ENCODE measurements at places on chromosomes 3 and 15.
A peak's percentile ranks its signal among the peaks of the same experiment; 100 is the strongest.

DNA sequence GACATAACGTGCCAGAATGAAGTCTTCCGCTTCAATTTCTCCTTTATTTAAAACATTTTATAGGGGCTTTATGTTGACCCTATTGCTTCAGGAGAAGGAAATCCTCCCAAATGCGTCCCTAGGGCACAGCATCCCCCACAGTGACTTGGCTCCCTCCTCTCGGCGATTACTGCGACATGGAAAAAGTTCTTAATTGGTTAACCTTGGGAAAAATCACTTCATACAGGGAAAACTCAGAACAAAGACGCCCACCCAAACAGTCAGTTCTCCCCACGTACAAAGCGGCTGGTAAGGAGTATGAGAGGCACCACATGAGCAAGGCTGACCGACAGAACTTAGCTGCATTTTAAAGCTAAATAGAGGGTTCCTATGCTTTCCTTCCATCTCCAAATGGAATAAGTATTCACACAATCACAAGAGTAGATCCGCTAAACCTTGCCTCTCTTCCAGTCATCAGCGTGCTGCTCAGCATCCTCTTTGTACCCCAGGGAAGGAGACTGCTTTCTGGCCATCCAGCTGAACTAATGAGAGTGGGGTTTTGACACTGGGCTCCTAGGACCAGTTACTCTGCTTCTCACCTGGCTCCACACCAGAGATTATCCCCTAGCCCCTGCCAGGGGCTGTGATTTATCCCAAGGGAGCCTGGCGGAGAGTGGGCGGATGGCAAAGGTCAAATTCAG, 415.3 kb upstream of the WNT5A start:
- DNase-seq = no peak

GRCh38 chr3:18424213-18424728, 868 bp downstream of the SATB1 start:
- no peak for DNase-seq

DNA sequence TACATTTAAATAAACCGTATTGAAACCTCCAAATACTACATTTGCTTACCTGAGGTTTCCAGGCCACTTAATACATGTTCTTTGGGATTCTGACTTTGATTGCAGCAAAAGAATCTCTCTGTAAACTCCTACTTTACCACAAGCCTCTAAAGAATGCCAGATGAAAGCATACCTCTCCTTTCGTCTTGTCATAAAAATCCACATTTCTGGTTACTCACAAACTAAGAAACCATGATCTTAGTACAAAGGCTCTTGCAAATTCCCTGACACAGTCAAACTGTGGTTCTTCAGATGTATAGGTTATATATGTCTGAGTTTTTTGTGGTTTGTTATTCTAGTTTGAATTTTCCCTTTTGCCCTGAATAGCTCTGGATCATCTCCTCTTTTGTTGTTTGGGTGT, 188.4 kb downstream of the RAP2B start:
- DNase-seq = no peak

GRCh38 chr3:139933766-139934165, 1.2 kb upstream of the CLSTN2 start:
- DNase-seq = no peak

- no peak for DNase-seq
These were observed 19.8 kb downstream of the GNB5 start for GRCh38 chr15:52171386-52171785.

GRCh38 chr15:42498212-42499068, 3.0 kb downstream of the SNAP23 start:
- no peak for DNase-seq

DNA sequence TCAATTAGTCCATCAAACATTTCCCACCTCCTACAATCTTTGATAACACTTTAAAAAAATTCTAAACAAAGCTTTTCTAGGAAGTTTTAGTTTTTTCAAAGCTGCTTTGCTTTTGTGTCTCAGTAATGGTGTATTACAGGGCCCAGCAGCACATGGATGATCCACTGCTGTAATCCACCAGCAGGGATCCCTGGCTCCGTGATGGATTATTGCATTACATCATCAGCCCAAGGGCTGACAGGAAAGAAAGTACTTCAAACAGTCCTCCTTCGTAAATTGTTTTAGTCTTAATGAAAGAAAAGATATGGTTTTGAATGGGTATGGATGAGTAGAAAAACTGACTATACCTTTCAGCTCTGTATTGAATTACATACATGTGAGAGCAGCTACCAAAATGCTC, 688.9 kb upstream of the NAALADL2 start:
- no peak for DNase-seq

- no peak for DNase-seq
These were observed at the start of gene MELTF for GRCh38 chr3:197029511-197030167. Gene MELTF, minus strand, starts transcription at chr3:197029817. Its CDS starts 115 bp downstream, at chr3:197029702.

DNA sequence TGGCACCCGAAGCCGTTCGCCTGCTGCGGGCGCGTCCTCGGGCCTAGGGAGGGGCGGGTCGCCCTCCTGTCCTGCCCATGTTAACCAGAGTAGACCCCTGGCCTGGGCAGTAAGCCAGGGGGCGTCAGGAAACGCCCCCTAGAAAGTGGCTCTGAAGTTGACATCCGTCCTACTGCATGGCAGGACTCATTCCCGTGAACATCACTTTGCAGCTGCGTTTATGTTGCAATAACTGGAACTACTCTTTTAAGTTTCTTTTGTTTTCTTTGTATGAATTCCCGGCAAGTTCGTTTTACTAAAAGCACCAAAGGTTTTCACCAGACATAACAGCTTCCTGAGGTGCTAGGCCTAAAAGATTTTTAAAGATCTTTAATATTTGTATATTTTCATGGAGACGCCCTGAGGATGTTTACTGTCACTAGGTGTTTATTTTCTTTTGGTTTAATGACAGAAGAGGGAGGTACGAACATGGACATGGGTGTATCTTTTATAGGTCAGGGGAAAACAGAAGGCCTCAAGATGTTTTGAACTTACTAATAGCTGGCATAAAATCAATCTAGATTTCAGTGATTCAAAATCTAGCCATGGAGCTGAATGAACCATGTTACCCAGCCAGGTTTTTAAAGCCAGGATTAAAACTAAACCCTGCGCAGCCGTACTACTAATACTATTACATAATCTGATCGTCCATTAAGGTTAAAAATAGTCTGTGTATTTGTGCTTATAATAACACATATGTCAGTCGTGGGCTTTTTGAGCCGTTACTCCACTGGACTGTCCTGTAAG, 1.0 kb downstream of the C15orf61 start:
- no peak for DNase-seq

GRCh38 chr15:70608144-70608543, 155.2 kb downstream of the UACA start:
- no peak for DNase-seq

GRCh38 chr3:138513090-138513843, 78.9 kb downstream of the ESYT3 start:
- no peak for DNase-seq

- DNase-seq = peak; percentile 22
These were observed 129.9 kb upstream of the UBE3A start for GRCh38 chr15:25568751-25569150.

- no peak for DNase-seq
These were observed 43.6 kb upstream of the MGLL start for GRCh38 chr3:127865941-127866340.

DNA sequence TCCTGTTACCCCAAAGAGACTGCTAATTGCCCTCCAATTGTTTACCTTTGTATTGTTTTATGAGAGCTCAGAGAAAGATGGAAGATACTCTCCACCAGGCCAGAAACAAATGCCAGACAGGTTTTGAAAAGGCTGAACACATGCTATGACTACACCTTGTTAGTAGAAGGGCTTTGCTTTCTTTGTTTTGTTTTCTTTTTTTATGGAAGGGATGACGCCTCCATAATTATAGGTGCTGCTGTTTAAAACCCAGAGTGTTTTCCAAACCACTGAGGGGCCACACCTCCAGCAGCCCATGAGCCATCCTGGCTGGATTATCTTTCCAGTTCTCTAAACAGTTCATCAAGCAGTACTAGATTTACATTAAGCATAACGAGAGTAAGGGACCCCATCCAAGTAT, 5.6 kb upstream of the FOXP1 start:
- DNase-seq = no peak

DNA sequence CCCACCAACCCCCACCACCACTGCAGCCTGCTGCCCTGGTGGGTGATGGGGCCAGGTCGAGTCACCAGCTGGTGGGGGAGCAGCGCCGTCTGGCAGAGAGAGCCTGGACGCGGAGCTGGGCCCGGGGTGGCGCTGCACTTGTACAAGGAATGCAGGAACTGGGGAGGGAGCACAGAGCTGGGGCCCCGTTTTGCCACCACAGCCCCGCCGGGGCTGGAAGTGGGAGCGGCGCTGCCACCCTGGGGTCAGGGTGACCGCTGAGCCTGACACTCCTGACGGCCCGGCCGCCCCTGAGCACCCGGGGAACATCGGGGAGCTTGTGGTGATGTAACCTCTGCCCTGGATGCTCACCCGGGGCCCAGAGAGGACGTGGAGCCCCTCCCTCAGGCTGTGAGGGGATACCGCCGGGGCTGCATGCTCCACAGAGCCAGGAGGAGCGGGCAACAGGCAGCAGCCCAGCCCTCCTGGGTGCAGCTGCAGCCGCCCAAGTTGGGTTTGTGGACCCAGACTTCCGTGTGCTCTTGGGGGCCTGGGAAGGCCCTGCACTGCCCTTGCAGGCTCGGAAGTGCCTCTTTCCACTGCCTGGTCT, 32.6 kb upstream of the IREB2 start:
- no peak for DNase-seq

DNA sequence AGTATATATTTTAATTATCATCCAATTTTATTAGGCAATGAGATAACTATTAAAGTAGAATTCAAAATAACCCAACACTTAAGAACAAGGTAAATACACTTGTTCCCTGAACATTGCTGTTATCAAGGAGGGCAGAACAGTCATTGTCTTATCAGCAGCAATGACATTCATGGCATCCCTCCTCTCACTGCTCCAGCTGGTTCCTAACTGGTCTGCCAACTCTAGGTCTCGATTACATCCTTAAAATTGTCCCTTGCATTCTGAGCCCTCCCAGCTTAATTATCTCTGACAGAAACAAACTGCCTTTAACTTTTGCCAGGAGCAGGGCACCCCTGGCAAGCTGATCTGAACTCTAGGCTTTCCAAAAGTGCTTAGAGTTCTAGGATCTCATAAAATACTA, 14.0 kb upstream of the DYNC1LI1 start:
- no peak for DNase-seq

GRCh38 chr3:114582929-114583328, 289.1 kb downstream of the TIGIT start:
- DNase-seq = no peak

GRCh38 chr15:74168711-74169126, 4.8 kb upstream of the ISLR start:
- no peak for DNase-seq

DNA sequence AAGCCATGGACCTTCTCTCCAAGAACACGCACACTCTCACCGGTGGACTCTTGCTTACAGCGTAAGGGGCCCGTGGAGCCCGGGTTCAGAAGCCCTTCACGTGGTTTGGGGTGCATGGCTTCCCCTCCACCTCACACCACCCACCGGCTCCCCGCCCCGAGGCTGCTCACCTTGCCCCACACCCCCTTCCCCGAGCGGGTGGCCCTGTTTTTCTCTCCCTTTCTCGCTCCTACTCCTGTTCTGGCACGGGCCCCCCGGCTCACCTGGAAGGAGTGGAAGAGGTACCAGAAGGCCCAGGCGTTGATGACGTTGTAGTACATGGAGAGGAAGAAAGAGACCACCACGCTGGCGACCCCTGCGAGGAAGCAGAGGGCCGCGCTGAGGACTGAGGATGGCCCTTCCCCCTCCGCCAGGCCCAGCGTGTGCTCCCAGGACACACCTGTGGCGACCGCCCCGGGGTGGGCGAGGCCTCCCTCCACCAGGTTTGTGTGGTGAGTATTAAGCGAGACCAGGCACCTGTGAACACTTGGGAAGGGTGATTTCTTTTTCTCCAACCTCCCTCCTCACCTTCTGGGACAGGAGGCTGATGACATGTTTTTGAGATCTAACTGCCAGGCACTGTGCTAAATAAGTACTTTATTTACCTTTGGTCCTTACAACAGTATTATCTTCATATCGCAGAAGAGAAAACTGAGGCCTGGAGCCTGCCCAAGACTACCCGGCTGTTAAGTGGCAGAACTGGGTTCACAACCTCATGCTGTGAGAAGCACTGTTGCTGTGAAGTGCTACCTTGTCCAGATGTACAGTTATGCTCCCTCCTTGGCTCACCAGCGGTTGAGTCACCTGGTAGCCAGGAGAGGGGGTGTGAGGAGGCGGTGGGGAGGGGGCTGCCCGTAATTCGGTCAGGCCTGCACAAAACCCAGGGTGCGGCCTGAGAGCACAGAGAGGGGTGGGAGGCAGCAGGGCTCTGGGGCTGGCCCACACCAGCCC, 16.3 kb downstream of the SLC6A20 start:
- DNase-seq = no peak

GRCh38 chr15:31346367-31347066, 19.9 kb downstream of the KLF13 start:
- DNase-seq = no peak

- no peak for DNase-seq
These were observed 25.1 kb downstream of the ACKR4 start for GRCh38 chr3:132622148-132622547.

DNA sequence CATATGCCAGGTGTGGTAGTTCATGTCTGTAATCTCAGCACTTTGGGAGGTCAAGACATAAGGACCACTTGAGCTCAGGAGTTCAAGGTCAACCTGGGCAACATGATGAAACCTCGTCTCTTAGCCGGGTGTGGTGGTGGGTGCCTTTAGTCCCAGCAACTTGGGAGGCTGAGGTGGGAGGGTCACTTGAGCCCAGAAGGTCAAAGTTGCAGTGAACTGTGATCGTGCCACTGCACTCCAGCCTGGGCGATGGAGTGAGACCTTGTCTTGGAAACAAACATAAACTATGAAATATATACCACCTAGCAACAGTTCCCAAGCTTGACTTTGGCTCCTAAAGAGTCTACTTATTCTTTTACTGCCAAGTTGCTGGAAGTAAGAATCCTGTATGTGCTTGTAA, 30.9 kb downstream of the UBE3A start:
- no peak for DNase-seq

DNA sequence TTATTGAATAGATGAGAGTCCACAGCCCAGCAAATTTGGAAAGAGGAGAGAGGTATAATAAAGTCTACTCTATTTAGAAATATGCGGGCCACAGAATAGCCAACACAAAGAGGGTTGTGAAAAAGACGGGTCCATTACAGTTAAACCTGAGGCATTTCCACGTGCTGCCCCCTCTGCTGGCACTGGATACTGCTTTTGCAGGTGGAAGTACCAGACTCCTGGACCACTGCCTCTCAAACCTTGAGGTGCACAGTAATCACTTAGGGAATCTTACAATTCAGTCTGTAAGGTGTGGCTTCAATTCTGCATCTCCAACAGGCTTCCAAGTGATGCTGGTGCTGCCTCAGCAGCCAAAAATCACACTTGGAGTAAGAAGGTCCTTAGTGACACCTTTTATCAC, 3.0 kb upstream of the TFDP2 start:
- DNase-seq = no peak

DNA sequence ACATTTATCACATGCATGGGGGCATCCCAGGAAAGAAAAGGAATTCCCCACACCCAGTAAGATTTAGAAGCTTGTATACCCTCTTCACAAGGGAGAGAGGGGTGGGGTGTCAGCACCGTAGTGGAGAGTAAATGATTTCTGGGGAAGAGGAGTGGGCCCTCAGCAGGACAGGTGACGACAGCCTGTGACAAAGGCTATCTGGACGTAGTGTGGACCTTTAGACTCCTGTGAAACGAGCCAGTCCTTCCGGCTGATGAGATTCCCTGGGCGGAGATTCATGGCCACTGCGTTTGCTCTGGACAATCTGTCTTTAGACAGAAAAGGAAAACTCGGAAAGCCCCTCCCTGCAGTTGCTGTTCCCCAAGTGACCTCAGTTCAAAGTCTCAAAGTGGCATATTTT, 1.7 kb upstream of the FAM3D start:
- DNase-seq = no peak

GRCh38 chr15:101103598-101103997, 148.2 kb downstream of the CHSY1 start:
- no peak for DNase-seq
